ENCODE measurements at places on chromosomes 2 and 18.

GRCh38 chr2:170156592-170156991 is 21.4 kb upstream of the MYO3B start:
- no peak for DNase-seq

GRCh38 chr2:128301501-128301966 is 17.1 kb downstream of the HS6ST1 start:
- DNase-seq = no peak

DNA sequence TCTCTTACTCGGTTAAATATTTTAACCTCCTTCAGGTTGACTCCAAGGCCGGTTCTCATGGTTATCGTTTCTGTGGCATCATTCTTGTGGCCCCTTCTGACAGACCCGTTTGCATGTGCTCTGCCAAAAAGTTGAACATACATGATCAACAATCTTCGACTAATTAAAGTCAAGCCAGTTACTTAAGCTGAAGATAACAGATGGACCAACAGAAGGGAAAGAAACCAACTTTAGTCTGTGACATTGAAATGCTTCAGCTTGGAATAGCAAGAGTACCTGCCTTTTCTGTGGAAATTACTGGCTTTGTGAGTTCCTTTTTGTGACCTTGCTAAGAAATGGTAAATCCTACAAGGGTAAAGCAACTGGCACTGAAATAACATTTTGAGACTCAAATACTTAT is 1429.1 kb downstream of the LRP1B start:
- DNase-seq = no peak

- no peak for DNase-seq
Observed at GRCh38 chr2:191049728-191050639, 36.0 kb upstream of the STAT1 start.

DNA sequence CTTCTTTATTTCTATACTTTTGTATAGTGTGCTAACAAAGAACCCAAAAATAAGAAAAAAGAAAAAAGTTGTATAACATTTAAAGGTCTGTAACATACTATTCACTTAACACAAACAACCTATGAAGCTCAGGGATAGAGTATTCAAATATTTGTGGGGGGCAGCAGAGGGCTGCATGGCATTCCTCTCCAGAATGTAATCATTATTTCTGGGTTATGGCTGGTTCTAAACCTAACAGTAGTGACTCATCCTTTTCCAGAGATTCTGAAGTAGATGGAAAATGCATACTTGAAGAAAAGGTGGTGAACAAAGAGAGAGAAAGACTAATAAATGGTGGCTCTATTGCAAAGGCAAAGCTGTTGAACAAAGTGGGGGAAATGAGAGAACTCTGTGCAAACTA is 249.4 kb downstream of the NRXN1 start:
- no peak for DNase-seq

- DNase-seq = no peak
Observed at GRCh38 chr2:44277541-44277940, 2.3 kb downstream of the SLC3A1 start.

GRCh38 chr2:237156857-237157779 is 71.4 kb downstream of the COPS8 start:
- no peak for DNase-seq

Measured in GM12891 (cell line).